ENCODE measurements at places on chromosomes 3 and 15.

- no peak for DNase-seq
These were observed 384.2 kb downstream of the CGGBP1 start for GRCh38 chr3:87674397-87675161.

- no peak for DNase-seq
These were observed 156.1 kb upstream of the PRICKLE2 start for GRCh38 chr3:64381367-64381766.

DNA sequence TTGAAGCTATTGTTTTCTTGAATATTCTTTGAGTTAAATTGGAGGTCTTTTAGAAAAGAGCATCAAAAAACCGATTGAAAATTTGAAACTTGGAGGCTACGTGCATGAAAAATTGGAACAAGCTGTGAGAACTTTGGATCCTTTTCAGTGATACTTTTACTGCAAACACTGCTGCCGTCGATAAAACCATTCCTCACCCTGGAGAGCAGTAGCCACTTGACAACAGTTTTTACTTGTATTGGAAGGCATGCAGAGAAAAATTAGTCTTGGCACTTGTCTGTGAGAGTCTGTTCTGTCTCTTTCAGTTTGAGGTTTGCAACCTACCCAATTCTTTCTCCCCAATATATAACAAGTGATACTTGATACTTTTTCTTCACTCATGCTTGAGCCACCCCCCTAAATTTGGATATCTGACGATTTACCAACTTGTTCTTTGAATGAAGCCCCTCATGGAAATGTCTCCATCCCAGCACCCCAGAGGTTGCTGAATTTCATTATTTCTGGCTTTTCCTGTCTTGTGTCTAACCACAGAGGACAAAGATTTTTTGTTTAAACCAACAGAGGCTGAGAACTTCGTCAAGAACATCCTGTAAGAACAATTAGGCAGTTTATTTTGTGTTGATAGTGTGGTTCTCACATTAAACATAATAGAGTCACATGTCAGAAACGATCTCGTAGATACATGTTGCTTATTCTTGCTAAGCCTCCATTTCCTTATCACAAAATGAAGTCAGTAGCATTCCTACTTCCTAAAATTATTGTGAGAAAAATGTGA, 307.3 kb upstream of the PLSCR5 start:
- no peak for DNase-seq

DNA sequence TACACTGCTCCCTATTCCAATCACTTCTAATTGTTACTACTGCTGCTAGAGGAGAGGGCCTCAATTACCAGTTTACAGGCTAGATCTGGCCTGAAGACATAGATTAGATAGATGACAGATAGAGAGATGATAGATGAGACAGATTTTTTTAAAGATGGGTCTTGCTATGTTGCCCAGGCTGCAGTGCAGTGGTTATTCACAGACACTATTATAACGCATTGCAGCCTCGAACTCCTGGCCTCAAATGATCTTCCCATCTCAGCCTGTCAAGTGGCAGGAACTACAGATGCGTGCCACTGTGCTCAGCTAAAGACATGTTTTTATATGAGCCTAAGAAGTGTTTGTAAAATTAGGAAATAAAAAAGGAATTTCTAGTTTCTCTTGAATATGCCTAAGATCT, 6.2 kb downstream of the SLC33A1 start:
- no peak for DNase-seq

GRCh38 chr3:175150812-175151401, 291.8 kb downstream of the NAALADL2 start:
- DNase-seq = no peak

GRCh38 chr3:48301800-48302166, 31.7 kb downstream of the SPINK8 start:
- no peak for DNase-seq

GRCh38 chr3:143208976-143209714, 89.6 kb downstream of the CHST2 start:
- DNase-seq = no peak

DNA sequence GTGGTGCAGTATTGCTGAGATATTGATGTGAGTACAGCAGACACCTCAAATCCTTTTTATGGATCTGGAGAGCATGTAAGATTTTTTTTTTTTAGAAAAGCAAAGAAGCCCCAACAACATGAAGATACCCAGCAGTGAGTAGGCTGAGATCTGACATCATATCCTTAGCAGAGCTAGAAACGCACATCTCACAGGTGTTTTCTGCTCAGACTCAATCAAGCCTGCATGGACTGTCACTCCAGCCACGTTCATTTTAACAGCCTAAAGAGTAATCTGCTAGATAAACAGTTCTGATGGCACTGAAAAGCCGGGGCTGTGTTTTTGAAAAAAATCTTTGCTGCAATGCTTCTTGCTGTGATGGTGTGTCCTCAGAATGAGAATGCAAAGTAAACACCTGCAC, 544.2 kb downstream of the FGF12 start:
- DNase-seq = no peak

DNA sequence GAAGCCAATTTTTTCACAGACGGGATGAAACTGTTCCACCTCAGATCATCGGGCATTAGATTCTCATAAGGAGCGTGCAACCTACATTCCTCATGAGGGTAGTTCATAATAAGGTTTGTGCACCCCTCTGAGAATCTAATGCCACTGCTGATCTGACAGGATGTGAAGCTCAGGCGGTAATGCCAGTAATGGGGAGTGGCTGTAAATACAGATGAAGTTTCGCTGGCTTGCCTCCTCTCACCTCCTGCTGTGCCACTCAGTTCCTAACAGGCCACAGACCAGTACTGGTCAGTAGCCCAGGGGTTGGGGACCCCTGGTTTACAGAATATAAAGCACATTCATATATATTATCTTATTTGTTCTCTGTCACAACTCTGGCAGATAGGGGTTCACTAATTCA, 2.1 kb upstream of the LIMD1 start:
- DNase-seq = no peak

DNA sequence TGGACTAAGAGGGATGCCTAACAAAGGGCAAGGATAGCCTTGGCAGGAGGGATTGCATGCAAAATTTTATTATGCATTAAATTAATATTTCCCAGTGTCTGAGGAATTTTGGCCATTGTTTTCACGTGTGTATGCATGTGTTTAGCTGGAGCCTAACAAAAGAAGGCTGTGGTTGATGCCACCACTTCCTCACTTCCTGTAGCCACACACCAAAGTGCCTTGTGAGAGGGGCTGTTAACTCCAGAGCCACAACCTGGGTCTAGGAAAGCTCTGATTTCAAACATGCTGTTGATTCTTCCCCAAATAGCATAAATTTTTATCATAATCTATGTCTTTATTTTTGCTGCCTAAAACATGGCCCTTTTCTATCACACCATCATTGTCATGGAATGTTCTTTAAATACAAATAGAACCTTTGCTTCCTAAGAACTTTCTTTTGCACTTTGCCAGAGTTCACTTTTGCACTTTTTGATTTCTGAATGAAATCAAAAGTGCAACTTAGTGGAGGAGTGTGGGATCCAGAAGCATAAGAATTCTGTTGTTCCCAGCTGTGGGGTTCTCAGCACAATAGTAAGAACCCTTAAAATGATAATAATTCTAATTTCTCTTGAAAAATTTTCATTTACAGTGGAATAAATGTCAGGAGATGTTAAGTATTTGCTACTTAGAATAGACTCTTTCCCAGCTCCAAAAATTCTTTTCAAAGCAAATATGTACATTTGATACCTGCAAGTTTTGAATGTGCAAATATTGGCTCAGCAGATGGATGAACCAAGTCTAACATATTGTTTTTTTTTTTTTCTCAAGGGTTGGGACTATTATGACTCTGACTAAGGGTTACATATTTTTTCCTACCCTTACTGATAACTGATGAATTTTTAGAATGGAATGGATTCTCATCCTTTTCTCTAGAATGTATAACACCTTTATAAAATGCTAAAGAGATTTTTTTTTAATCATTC, 35.6 kb upstream of the SPTSSB start:
- DNase-seq = no peak

DNA sequence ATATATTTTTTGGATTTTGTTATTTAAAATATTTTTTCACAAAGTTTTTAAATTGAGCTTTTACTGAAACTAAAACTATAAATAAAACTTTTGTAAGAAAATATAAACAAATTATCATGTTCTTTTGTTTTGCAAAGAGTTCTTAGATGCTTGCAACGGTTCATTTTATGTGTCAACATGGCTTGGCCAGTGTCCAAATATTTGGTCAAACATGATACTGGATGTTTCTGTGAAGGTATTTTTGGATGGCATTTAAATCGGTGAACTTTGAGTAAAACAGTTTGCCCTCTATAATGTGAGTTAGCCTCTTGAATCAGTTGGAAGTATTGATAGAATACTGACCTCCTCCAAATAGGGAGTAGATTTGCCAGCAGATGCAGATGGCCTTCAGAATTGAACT, 612.6 kb upstream of the NECTIN3 start:
- no peak for DNase-seq

- DNase-seq = no peak
These were observed 107.0 kb upstream of the ATP11B start for GRCh38 chr3:182686033-182686886.

DNA sequence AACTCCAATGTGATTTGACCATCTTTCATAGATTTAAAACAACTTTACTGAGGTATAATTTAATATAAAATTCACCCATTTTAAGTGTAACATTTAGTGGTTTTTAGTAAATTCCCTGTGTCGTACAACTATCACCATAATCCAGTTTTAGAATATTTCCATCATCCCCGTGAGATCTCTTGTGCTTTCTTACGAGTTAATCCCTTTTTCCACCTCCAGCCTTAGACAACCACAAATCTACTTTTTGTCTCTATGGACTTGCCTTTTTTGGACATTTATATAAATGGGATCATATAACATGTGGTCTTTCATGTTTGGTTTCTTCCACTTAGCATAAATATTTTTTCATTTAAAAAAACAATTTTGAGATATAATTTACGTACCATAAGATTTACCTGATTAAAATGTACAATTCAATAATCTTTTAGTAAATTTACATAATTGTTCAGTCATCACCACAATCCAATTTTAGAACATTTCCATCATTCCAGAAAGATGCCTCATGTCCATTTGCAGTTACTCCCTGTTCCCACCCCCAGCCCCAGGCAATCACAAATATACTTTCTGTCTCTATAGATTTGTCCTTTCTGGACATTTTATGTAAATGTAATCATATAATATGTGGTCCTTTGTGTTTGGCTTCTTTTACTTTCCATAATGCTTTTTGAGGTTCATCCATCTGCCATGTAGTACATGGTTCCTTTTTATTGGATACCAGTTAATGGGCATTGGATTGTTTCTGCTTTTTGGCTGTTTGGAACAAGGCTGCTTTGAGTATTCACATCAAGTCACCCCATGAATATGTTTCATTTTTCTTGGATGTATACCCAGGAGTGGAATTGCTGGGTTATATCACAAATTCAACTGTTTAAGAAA, 3.1 kb downstream of the OXSR1 start:
- no peak for DNase-seq

DNA sequence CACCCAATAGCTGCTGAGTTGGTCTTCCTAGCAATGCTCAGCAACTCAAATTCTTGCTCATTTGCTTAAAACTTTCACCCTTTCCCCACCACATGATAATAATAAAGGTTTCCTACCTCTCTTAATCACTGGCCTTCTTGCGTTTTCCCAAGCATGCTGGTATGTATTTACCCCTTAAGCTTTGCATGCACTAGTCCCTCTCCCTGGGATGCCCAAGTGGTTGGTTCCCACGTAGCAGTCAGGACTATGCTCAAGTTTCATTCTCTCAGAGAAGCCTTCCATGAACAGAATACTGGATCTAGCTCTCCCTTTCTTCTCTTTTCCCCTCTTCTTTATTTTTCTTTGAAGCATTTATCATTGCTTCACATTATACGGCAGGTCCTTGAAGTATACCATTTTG, 108.8 kb downstream of the KBTBD8 start:
- DNase-seq = no peak

DNA sequence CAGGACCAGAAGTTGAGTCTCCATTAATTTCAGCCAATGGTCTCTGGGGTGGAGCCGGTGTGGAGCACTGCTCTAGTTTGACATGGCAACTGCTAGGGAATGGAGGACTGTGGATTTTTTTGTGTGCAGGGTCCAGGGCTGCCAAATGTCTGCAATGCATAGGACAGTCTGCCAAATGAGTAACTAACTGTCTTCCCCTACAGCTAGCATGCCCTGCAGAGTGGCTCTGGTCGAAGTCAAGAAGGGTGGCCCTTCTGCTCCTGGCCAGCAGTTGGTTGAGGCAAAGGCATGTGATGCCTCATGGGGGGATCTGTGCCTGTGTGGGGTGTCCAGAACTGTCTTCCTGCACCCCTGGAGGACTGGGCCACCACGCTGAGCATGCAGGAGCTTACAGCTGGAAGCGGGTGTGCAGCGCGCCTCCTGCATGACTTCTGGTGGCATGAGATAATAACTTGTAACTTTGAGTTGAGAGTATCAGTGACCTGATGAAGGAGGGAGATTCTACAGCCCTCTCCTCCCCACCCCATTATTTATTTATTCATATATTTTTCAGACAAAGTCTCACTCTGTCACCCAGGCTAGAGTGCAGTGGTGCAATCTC, 4.6 kb downstream of the TPRA1 start:
- no peak for DNase-seq

DNA sequence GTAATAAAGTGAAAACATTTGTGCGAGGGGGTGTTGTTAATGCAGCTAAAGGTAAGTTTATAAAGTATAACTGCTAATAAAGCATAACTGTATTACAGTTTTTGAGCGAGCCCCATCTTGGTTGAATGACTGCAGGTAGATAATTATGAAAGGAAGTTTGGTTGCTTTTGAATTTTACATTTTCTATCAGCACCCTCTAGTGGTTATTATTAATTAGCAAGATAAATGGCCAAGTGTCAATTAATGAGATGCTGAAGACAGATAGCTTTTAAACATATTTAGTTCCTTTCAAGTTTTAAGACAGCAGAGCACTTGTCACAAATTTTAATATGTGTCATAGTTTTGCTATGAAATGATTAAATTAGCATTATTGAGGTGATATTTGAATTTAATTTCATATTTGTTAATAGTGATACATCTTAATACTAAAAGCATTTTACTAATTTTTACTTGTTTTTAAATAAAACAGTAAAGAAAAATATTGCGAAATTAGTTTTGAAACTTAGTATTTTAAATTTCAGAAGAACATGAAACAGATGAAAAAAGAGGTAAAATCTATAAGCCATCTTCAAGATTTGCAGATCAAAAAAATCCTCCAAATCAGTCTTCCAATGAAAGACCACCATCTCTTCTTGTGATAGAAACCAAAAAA, 15.1 kb downstream of the U2SURP start:
- no peak for DNase-seq

DNA sequence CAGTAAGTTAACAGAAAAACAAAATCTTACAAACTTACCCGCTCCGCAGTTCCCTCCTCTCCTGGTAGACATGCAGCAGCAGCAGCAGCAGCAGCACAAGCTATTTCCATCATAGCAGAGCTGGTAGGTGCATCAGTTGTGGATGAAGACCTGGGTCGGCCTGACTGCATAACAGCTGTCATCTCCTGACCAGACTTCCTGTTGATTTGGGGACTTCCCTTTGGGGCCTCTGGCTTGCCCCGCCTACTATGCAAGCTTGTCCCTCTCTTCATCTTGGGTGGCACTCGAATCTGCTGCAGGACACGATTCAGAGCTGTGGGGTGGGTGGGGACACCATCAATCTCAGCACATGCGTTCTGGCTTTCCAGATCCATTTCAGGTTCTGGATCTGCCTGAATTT, 65.7 kb downstream of the TMCC1 start:
- DNase-seq = no peak

All from activated CD8-positive, alpha-beta memory T cell treated with anti-CD3 and anti-CD28 coated beads for 1 hour (primary cell).